GM04504 (cell line): ENCODE measurements at places on chromosomes 4 and X.

- DNase-seq: no peak
These were observed 131.5 kb upstream of the NDP start for GRCh38 chrX:44104699-44105098.

GRCh38 chr4:68865188-68865638, 49.4 kb downstream of the UGT2B10 start:
- no peak for DNase-seq

DNA sequence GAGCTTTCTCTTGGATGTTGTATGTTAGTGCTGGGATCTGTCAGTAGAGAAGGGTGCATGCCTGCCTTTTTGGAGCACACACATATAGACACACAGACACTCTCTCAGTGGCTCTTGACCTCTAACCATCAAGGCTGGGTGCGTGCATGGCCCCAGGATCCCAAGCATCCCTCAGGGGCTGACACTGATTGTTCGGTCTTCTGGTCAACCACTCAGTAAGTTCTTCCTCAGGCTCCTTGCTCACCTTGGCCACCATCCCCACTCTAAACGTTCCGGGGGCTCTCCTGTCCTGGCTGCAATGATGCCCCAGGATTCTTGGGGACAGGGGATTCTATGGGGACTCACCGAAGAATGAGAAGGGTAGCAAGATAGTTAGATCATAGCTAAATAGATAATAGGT, 179.6 kb downstream of the SHOX start:
- no peak for DNase-seq

DNA sequence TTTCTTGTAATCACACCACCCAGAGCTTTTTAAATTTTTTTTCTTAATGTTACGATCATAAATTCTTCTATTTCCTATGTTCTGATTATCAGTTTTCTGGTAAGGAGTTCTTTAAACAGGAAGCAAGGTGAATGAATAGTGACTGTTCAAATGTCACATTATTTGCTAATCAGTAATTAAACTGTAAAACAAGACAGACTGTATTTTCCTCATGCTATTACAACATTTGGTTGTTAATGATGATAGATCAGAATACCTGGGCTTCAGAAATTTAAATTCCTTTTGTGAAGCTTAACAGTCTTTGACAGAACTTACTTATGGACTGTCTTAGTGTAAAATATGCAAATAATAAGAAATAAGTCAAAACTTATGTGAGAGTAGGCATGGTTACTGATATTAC, 41.4 kb downstream of the CLCN3 start:
- no peak for DNase-seq

- peak; percentile 53 for DNase-seq
These were observed at the start of gene NKX6-1 for GRCh38 chr4:84498935-84499623. NKX6-1 (minus strand) TSS chr4:84499292; CDS start chr4:84498228, 1,064 bp downstream.

DNA sequence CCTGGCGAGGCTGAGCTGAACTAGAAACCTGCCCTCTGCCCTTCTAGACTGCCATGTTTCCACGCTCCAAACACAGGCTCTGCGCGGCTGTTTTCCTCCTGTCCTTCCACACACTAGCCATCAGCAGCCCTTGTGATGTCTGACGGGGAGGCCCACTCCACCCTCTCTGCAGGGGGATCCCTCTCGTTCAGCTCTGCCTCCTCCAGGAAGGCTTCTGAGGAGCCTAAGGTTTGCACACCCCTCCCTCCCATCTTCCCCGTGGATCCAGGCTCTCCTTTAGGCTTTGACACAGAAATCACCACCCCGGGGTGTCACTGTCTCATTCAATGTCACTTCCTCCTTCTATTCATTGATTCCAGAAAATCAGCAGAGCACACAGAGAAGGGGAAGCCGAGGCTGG, 38.6 kb upstream of the CRMP1 start:
- DNase-seq: no peak

GRCh38 chr4:153181700-153182099, 22.5 kb upstream of the TRIM2 start:
- no peak for DNase-seq

DNA sequence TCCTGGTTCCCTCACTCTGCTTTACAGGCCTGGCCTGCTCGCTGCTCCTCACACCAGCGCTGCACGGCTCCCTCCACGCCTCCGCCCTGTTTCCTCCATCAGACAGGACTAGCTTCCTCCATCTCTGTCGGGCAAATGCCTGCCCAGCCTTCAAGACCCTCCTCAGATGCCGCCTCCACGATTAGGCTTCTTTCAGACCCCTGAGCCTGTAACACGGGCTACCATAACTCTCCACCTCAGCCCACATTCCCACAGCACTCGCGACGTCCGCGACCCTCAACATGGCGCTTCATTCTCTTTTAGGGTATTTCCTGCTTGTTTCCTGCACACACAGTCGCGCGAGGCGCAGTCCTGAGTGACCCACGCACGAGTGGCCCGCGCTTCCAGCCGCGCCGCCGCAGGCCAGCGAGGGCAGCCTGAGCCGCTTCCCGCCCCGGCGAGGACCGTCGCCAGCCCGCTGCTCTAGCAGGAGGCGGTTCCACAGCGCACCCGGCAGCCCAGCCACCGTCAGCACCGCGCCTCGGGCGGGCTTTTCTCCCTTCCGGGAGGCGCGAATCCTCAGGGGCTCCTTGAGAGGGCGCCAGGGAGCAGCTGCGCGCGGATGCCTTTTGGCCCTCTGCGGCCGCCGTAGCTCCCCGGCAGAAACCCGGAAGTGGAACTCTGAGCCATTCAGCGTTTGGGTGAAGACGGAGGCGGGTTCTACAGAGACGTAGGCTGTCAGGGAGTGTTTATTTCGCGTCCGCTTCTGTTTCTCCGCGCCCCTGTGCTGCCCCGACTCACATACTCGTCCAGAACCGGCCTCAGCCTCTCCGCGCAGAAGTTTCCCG, at the start of gene FRG1:
FRG1 (plus strand) TSS at position 695 of the 827 bp plus-strand sequence. CDS start 138 bp downstream, outside the sequence.
- DNase-seq: peak; percentile 91

DNA sequence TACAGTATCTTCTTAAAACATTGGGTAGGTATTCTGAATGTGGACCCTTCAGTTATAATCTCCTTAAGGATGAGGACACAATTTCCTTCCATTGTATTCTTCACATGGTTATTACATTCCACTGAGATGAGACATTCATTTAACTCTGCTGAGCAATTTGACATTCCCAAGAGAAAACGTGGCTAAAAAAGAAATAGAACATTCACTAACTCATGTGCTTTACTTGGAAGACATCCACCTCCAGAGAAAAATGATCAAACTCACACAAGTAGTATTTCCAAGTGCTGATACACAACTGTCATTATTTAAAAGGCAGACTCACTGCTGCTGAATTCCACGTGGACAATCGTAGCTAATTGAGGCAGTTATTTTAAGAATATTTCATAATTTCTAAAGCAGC, 227.9 kb upstream of the ANKRD50 start:
- peak; percentile 93 for DNase-seq

DNA sequence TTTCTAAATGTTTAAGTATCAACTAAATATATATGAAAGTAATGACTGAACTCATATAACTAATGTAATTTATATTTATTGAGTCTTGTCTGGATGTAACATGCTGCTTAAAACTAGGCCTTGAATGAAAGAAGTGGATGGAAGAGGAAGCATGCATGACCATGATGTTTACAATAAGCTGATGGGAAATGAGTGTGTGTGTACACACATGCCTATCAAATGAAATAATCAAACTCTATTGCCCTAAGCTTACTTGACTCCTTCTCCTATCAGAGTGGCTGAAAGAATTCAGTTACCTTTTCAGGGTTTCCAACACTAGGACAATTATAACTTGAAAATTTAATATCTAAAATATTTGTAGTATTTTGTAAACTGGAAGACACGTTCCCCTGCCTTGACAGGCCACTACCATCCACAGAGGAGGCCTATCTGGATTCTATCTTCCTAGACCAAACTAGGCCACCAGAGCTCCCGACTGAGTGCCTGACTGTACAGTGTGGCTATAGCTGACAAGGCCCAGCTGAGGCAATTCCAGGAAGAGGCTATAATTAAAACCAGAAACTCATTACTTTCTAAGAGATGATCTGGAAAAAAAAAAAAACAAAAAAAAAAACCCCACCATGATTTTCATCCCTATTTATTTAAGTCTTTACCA, 7.6 kb downstream of the ARSJ start:
- DNase-seq: no peak

DNA sequence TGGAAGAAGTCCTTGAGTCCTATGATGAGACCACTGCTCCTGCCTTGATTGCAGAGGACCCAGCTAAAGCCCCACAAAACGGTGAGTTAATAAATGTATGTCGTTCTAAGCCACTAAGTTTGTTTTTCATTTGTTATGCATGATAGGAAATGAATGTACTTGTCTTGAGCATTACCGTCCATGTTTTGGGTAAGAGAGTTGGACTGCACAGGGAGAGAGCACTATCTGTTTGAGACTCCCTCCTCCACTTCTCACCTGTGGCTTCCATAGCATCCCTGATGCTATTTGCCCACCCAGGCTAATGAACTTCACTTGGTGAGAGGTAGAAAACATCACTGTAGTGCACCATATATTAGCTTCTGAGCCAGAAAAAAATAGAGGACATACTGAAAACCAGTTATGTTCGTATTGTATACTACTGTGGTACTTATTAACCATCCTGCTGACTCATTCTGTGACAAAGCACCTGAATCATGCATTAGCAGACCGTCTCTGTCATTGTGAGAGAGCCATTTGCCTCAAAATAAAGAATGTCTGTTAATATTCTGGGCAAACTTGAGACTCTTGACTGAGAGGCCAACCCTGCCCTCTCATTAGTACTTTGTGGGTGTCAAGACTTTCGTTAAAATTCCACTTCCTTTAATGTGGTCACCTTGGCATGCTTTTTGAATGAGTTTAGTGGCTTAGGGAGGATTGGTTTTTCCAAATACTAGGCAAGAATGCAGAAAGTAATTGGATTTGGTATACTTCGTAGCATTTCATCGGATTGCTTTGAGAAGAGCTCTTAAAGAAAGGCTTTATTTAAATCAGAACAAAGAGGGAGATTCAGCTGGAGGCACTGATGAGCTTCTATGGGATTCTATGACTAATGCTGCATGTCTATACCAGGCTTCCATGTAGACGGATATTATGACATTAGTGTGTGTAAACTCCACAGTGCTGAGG, 99.3 kb upstream of the GRPR start:
- no peak for DNase-seq

DNA sequence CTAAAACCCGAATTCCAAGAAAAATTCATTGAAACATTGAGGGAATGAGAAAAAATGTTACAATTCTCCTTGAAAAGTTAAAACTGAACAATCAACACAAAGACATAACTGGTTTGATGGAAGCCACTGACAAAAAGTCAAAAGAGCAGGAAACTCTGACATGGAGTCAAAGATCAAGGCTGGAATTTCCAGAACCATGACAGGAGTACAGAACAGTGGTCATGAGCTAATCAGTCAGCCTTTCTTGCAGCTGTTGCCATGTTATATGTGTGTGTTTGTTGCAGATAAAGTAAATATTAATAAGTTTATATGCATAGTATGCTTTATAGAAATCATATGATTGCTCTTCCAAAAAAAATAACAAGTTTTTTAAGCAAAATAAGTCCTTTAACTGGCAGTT, 184.7 kb upstream of the HCCS start:
- DNase-seq: no peak

GRCh38 chrX:70988425-70988824, 57.5 kb upstream of the SLC7A3 start:
- DNase-seq: no peak

- no peak for DNase-seq
These were observed 243.5 kb upstream of the KCNIP4 start for GRCh38 chr4:22192084-22192511.

GRCh38 chrX:130083107-130083490, 27.2 kb downstream of the ELF4 start:
- DNase-seq: no peak

GRCh38 chrX:68498044-68498507, 775 bp upstream of the YIPF6 start:
- DNase-seq: no peak

- DNase-seq: no peak
These were observed 176.1 kb downstream of the DCAF12L1 start for GRCh38 chrX:126376465-126376864.

DNA sequence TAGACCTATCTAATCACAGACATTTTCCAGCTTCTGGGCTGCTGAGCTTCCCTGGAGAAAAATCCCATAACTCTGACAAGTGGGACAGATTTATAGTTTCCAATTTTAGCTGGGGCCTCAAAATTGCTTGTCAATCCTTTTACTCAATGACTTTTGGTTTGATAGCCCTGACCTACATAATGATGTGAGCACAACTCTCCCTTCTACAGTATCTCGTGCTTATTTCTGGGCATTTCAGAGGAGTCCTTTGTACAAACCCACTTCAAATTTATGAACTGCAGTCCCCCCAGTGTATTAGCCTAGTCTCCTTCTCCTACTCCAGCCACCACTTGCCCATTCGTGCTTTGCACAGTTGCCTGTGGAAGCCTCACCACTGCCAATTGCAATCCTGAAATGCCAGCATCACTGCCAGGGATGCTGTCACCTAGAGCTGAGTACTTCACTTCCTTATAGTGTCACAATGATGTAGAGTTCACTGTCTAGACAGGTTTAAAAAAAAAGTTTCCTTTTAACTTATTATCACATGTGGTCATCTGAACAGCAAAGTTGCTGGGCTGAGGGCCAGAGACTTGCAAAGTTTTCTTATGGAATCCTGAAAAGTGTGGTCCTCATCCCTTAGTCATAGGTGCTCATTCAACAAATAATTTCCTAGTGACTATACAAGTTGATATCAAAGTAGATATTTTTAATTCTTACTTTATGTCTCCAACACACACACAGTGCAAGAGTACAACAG, 21.2 kb downstream of the TRAM1L1 start:
- no peak for DNase-seq

- peak; percentile 60 for DNase-seq
These were observed 55.7 kb downstream of the ANTXR2 start for GRCh38 chr4:80017125-80017854.

DNA sequence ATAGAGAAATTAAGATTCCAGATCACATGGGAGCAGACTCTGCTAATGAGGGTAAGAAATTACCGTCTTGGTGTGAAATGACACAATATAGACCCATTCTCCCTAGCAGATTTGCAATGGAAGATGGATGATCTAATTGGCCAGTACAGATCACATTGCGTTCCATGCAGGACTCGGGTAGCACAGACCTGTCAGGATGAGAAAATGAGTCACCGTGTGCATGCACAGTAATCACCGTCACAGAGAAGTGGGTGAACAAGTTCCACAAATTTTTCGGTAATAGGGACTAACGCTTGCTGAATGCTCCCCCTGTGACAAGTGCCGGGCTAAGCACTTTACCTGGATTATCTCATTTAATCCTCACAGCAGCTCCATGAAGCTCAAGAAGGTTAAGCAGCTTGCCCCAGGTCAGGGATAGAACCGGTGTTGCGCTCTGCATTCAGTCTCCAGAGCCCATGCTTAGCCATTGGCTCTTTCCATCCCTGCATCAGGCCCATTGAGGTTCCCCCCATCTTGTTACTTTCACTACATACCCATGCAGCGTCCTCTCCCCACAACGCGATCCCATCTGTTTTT, 375.6 kb downstream of the FBXW7 start:
- no peak for DNase-seq
